Mesothelial cell of epicardium (in vitro differentiated cells): ENCODE measurements at places on chromosomes 11 and 22.

GRCh38 chr11:110112457-110112856 is 19.3 kb downstream of the ZC3H12C start:
- no peak for DNase-seq

DNA sequence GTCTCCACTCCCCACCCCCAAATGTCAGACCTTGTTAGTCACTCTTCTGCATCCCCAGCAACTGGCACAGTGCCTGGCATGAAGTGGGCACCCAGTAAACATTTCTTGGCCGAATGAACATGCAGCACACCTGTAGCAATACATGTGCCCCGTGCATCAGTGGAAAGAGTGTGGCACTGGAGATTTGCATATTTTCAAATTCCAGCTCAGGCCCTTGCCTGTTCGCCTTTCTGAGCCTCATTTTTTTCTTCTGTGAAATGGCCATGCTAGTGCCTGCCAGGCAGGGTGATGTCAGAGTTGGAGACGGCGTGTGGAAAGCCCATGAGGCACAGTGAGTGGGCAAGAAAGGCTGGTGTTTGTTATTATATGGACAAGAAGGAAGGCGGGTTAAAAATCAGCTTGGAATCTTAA is 38.7 kb downstream of the CD82 start:
- no peak for DNase-seq

DNA sequence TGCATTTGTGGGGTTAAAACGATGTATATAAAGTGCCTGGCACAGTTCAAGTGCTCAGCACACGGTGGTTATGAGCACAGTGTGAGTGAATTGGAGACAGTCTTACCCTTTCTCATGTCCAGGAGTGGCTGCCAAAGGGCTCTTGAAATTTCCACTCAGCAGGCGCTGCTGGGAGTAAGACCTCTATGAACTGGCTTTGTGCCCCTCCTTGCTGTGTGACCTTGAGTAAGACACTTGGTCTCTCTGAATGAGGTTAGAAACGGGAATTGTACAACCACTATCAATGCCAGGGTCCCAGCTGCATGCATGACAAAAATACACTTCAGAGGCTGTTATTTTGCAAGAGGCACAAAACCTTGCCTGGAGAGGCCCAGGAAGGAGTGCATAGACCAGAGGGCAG is 86.6 kb downstream of the TSPAN18 start:
- no peak for DNase-seq

DNA sequence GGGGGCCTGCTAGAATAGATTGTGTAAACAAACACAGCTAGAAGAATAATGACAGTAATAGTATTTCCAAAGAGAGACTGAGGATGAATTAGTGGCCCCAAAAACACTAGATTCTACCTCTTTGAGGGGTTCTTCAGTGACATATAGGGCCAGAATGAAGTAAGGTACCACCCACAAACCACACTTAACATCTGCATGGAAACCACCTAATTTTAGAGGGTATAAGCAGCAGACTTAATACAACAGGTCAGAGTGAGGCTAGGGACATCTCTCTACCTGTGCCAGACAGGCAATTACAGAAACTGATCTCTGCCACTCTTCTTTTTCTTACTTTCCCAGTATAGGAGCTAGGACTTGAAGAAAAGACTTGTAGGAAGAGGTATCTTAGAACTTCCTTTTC is 20.1 kb downstream of the ELP4 start:
- DNase-seq = no peak

GRCh38 chr11:34475656-34476055 is 36.9 kb downstream of the CAT start:
- DNase-seq = no peak
